ENCODE measurements at places on chromosomes 3 and 15. TPM values are rescaled to one million over a fixed set of nuclear protein-coding genes. Genes with fewer than 3 reads are reported as not detected.
A peak's percentile ranks its signal among the peaks of the same experiment; 100 is the strongest.

DNA sequence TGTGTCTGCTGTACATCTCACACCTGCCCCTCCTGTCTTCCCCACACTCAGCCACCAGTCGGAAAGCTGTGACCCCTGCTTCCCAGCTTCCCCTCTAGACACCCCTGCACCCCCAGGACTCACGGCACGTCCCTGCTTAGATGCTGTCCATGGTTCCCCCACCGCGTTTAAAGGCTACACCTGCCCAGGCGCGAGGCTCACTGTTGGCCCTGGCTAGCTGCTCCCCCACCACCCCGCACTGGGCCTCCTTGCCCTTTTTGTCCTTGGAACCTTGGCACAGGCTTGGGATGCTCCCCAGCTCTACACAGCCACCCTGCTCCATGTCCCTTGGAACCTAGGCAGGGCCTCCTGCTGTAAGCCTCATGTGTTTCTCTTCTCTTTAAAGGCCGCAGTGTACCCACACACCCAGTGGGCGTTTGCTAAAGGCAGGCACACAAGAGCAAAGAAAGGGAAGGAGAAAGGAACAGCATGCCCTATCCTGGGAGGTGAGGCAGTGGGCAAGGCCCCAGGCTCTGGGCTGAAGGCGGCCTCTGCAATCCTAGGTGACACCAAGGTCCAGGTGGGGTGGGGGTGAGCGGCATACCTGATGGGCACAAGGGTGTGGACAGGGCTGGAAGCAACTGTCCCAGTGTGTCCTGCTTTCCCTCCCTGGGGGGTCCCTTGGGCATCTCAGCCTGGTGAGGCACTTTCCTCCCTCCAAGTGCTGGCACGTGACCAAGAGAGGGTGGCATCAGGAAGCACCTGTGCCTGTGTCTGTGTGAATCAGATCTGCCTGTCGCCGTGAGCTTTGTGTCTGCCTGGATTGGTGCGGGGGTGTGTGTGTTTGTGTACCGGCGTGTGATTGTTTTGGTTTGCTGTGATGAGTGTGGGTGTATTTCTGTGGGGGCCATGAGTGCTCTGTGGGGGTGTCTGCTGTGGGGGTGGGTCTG is 54.4 kb downstream of the TPRA1 start:
- no peak for DNase-seq

GRCh38 chr3:31095255-31095654 is 200.8 kb upstream of the GADL1 start:
- no peak for DNase-seq

DNA sequence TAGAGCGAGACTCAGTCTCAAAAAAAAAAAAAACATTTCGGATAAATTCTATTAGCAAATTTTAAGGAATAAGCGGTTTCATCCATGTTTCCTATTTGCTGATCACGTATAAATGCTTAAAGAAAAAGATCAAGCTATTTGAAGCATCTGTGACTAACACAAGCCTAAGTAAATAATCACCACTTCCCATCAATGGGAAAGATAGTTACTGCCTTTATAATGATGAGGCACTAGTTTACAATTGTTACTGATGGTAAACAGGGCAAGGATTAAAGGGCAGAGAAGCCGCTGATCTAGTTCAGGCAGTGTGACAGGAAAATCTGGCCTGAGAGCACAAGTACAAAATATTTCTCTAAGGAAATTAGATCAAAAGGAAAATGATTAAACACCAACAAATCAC is 13.7 kb downstream of the CLPX start:
- DNase-seq = no peak

GRCh38 chr3:156397534-156397933 is 157.4 kb downstream of the SSR3 start:
- no peak for DNase-seq

- no peak for DNase-seq
These were observed 8.7 kb downstream of the HLTF start for GRCh38 chr3:149077628-149078027.

DNA sequence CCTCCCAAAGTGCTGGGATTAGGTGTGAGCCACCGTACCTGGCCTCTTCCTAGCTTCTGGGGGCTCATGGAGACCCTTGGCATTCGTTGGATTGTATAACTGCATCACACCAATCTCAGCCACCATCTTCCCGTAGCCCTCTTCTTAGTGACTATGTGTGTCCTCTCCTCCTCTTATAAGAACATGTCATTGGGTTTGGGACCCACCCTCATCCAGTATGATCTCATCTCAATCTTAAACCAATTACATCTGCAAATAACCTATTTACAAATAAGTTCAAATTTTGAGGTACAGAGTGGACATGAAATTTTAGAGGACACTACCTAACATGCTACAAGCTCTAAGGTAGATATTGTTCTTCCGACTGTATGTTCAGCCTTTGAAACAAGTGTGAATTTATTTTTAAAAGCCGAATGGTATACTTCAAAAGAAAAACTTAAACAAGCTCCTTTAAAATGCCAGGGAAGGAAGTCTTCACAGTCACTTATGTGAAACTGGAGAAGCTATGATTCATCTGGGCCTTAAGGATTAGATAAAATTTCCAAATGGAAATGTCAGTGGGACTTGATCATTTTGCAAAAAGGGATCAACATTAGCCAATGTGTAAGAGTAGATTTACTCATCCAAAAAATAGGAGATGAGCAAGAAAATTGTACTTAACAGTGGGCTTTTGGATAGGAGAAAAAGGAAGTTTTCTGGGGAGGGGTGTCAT is 225.7 kb downstream of the MEX3B start:
- DNase-seq = no peak

DNA sequence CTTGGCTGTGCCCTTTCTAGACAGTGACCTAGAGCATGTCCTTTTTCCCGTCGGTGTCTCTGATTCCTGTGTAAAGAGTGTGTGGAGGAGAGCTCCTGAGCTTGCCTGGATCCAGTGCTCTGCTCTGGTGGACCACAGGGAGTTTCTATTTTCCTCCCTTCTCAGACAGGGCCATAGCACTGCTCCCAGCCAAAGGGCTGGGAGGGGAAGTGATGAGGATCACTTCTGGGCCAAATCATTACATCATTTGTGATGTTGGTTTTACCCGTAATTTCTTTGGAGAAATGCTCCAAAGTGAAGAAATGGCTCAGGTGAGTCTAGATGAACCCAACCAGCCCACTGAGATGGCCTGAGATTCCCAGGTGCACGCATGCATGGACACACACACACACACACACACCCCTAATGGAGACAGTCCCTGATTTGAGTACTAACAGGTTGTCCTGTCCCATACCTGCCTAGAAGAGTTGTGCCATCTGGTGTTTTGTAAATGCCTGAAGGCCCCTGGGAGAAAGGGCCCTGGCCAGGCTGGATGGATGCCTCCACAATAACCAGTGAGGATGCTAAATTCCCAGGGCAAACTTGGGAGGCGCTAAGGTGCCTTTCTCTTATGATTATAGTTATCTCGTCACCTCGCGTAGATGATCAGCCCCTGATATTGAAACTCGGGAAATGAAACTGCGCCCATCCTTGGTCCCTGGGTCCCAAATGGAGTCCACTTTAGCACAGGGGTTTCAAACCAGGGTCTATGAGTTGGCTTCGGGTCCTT is 86.9 kb downstream of the ASB7 start:
- DNase-seq = no peak

- DNase-seq = no peak
These were observed 171.1 kb downstream of the KCNAB1 start for GRCh38 chr3:156291272-156292123.

- peak; percentile 79 for DNase-seq
These were observed 78.5 kb upstream of the FAM174B start for GRCh38 chr15:92733934-92734521.

DNA sequence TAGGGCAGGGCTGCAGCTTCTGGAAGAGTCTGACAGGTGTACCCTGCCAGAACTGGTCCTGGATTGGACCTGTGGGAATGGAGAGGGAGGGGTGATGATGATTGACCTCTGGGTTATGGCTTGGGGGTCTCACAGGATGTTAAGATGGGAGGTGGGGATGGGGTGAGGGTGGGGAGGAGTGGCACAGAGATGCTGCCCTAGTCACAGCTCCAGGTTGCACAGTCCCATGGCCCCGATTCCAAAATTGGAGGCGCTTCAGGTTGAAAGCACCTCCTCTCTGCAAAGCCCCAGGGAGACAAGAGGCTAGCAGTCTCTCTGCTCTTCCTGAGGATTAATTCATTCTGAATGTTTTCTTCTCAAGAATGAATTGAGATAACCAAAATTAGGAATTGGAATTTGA is 101.4 kb downstream of the FAM43A start:
- DNase-seq = no peak

DNA sequence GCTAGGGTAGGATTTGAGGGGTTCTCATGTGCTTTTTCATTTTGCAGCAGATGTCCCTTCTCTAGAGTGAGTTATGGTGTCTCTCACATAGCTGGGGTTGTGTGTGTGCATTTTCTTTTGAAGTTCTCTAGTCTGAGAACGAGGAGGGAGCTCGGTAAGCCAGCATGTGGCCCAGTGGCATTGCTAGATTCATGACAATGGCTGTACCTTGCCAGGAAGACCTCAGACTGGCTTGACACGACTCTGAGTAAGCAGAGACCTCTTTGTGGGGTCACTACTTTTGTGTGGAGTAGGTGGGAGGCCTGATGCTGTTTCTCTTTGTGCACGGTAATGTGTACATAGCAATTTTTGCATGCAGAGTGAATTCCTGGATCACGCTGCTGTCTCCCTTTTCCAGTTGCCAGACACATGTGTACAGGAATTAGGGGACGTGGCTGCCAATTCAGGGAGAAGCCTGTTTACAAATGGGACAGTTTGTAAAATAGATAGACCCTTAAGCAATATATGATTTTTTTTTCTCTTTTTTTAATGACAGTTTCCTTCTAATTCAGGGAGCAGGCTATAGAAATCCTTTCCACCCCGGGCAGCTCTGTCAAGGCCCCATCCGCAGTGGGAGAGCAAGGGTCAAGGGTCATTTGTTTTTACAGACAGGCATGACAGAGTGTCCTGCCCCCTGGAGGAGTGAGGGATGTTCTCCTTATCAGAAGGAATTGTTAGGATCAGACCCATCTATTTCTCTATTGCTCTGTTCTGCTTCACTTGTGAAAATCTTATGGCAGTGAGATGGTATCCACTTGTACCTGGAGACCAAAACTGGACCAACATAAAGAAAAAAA is 4.6 kb downstream of the CACNA1D start:
- no peak for DNase-seq

DNA sequence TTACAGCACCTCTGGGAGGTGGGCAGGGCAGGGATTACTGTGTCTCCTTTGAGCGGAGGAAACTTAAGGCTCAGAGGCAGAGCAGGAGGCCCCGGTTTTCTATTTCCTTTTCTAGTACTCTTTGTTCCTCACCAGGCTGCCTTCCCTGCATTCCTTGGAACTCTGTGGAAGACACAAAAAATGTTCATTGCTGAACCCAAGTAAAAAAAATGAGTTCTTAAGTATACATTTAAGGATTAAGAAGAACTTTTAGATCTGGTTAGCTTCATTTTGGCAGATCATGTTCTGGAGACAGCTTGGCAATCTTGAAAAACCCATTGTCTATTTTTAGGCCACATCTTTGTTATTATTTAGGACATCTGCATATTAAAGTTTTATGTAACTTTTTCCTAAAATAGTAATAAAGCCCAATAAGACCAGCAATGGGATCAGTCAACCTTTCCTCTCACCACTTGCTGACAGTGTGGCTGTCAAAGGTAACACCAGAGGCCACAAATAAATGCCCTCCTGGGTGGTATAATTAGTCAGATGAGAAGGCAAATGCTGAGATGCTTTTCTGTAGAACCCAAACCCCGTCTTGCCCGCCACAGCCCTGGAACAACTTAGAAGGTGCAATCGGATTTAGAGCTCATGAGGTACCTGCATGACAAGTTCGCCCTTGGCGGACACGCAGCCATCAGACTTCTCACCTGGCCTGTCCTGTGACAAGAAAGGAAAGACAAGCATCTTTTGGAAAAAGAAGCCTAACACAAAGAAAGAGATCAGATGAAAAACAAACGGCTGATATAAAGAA is 97.2 kb downstream of the DGKG start:
- DNase-seq = no peak

GRCh38 chr3:167626490-167626889 is 27.3 kb downstream of the WDR49 start:
- no peak for DNase-seq

- DNase-seq = no peak
These were observed 16.6 kb downstream of the EIF4E3 start for GRCh38 chr3:71708476-71709105.

DNA sequence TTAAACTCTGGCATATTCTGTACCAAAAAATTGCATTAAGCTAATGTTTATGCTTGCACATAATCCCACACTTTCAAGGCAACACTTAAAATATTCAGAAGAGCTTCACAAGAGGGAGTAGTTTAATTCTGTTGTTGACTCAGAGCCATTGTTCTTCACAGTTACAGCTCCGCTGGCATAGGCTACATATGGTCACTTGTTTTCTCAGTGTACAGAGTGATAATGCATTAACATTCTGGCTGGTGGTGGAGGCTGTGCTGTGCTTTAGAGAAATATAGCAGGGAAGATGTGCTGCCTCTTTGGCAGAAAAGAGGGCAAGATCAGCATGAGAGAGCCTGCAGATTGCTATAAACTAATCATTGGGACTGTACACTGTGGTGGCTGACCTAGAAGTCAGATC is 13.3 kb downstream of the NLGN1 start:
- DNase-seq = peak; percentile 43

DNA sequence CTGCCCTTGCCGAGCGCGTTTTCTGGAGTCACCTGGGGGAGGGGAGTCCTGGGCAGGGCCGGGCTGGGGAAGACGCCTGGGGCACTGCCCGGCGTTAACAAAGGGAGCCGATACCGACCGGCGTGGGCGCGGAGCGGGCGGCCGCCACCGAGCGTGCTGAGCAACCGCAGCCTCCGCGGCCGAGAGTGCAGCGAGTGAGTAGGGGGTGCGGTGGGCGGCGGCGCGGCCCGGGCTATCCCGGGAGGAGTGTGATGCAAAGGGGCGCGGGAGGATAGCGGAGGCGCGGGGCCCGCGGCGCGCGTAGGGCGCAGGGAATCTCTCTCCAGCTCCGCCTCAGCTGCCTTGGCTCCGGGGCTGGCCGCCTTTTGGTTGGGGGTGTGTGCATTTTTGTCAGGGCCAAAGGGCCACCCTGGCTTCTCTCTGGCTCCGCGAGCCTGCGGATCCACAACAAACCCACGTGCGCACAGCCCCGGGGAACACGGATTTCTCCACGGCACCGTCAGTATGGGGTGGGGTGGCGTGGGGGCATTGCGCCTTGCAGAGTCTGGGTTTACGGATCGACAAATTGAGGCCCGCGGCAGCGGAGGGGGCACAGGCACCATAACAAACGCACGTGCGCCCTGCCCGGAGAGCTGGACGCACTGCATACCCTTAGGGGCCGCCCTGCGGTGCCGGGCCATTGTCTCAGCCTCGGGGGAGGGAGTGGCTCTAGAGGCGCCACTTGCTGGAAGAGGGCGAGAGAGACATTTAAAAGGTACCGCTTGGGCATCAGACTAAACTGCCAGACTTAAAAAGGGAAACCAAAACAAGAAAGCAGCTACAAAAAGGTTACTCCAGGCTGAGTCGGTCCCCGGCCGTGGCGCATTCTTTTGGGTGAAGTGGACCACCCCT is 560 bp downstream of the ST6GAL1 start:
- peak; percentile 67 for DNase-seq

GRCh38 chr3:50605901-50606326 is 5.7 kb downstream of the CISH start:
- DNase-seq = no peak

GRCh38 chr3:108565506-108565905 is 23.7 kb downstream of the CIP2A start:
- no peak for DNase-seq

GRCh38 chr3:143975554-143976152 is 4.0 kb downstream of the DIPK2A start:
- DNase-seq = no peak

Gene DLL4
- 1.8 TPM for total RNA-seq

Gene HAPLN3
- 2.9 TPM for total RNA-seq

Gene ZBTB11
- 31.2 TPM for total RNA-seq

Gene SMCO1
- total RNA-seq = not detected

Gene EPHB3
- 31.6 TPM for total RNA-seq

Gene GOLGA6D
- not detected for total RNA-seq
